BJ (cell line): ENCODE measurements at places on chromosomes 1 and 21.

DNA sequence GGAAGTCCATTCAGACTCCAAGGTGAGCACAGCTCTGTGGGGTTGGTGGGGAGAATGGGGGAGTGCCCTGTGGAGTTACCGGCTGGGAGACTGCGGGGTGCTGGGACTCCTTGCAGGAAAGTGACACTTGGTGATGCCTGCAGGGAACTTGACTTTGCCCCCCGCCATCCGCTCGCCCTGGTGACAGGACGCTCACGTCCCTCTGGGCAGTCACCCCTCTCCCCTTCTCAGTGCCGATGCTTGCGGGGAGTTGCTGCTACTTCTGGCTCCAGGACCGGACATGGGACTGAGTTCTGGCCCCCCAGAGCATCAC, 209.5 kb upstream of the C1orf174 start:
- no peak for DNase-seq

GRCh38 chr1:186626356-186626932, 53.8 kb downstream of the PTGS2 start:
- DNase-seq, result no peak

DNA sequence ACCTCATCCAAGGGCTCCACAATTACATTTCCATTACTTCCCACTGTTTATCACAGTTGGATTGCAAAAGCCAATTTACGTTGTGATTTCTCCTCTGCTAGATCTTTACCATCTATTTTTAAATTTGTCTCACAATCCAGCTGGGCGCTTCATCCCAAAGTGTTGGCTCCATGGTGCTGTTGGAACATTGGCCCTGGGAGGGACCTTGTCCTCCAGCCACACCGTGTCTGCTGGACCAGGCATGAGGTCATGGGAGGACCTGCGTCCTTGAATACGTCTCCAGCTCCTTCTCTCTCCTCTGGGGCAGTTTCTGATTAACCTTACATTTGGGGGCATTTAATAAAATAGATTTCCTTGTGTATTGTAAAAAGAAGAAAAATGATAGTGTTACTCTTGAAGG, 125.4 kb downstream of the KCNJ6 start:
- DNase-seq, result no peak

DNA sequence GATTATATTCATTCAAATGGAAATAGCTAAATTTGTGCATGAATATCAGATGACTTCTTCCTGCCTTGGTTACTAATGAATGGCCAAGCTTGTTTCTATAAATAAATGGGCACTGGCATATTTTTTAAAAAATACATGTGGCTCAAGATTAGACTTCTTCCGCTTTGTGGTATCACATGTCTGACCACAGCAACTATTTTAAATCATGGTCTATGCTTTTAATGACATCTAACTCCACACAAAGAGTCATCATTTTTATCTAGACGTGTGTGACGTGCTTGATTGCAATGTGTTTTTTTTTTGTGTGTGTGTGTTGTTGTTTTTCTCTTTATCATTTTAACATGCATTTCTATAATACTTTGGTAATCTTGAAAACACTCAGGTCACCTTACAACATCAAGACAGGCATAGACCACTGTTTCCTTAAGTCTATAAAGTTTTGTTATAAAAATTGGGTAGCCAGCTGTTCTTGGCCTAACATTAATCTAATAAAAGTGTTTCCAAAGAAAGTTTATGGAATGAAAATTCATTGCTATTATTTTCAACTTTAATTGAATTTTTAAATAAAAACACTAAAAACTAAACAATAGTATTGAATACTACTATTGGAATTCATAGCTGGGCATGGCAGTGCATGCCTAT, 29.5 kb downstream of the RGS1 start:
- no peak for DNase-seq

DNA sequence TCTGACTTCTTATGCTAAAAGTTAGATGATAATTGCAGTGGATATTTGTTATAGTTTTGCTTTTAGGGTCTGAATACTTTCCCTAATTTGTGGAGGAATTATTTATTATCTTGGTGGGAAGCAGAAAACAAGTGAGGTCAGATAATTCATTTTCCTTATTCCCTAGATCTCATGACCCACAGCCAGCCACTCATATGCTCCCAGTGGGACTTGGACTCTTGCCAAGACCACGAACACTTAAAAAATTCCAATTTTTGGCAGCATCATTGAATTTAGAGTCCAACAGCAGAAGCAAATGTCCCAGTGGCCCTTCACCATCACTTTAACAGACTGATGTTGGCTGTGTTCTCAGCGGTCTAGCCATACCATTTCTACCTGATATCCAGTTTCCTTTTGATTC, 204.2 kb downstream of the HMCN1 start:
- no peak for DNase-seq

- DNase-seq, result no peak
Measured at GRCh38 chr1:220335668-220336067, 63.4 kb upstream of the RAB3GAP2 start.

- DNase-seq, result no peak
Measured at GRCh38 chr1:30466026-30466425, 257.4 kb downstream of the MATN1 start.

DNA sequence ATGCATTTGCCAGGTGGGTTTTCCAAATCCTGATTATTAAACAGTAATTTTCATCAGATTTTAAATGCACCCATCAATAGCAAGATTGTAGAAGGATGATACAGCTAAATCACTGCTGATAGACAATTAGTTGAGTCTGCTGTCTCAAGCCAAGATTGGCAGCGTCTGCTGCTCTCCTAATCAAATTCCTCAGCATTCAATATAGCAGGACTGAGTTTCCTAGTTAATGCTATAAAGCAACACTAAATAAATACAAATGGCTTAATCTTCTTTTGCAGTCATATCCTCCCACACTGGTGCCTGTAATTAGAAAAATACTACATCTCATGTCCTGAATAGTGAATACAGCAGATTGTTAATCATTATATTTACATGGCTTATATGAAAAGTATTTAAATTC, 1028.8 kb downstream of the ADGRL2 start:
- DNase-seq, result no peak

DNA sequence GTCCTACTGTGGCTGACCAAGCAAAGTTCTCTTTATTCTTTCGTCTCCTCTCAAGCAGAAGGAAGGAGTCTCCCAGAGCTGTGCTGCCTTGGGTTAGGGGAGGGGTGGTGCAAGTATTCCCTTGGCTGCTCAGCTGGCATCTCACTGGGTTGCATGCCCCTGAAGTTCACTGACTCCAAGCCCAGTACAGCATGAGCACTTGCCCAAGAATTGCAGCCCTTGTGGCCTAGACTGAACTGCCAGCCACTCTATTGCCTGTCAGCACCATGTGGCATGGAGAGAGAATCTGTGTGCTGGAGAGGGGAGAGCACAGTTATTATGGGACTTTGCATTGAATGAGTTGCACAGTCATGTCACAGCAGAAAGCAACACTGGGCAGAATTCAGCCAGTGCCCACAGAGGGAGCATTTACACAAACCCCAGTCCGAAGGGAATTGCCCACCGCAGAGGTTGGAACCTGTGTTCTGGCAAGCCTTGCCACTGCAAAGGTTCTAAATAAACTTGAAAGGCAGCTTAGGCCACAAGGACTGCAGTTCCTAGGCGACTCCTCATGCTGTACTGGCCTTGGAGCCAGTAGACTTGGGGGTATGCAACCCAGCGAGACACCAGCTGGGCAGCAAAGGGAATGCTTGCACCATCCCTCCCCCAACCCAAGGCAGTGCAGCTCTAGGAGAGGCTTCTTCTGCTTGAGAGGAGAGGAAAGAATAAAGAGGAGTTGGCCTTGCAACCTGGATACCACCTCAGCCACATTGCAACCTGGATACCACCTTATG, 28.8 kb downstream of the DR1 start:
- DNase-seq, result no peak

- no peak for DNase-seq
Measured at GRCh38 chr1:67431156-67431765, 1.1 kb upstream of the SERBP1 start.

DNA sequence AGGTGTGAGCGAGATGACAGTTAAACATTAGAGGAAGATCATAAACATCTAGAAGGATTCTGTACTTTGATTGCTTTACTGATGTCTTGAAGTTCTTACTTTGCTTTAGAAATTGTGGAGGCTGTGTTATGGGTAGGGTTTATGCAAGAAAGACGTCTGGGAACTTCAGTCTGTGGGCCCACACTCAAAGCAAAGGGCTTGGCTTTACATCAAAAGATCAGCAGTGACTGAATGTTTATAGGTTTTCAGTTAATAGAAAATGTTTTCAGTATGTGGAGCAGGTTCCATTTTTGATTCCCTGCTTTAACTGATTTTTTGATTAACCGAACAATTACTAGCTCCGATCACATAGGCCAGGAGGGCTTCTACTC, 31.9 kb downstream of the PEX14 start:
- DNase-seq, result no peak

GRCh38 chr1:48341221-48341620, 118.7 kb downstream of the SLC5A9 start:
- DNase-seq, result no peak

- no peak for DNase-seq
Measured at GRCh38 chr21:25421321-25422028, 185.8 kb downstream of the MRPL39 start.

- peak; percentile 78 for DNase-seq
Measured at GRCh38 chr1:21337928-21338572, 47.8 kb upstream of the ECE1 start.

- DNase-seq, result no peak
Measured at GRCh38 chr1:112251766-112252506, 144.1 kb upstream of the CTTNBP2NL start.

DNA sequence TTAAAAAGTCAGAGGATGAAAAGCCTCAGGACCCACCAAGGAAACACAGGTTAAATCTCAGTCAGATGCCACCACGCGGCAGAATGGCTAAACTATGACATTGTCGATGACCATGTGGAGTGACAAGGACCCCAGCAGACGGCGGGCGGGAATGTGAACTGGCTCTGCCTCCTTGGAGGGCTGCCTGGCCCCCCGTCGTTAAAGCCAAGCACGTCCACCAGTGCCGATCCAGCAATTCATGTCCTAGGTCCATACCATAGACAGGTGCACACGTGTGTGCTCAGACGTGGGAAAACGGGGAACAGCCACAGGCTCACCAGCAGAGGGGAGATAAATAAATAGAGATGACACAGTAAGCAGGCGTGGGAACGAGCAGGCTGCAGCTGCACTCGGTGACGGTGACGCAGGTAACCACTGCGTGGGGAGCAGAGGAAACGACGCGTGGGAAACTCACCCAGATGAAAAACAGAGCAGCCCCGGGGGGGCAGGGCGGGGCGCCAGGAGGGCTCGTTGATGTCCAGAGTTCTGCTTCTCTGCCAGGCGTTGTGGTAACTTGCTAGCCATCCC, 28.3 kb upstream of the PCBP3 start:
- no peak for DNase-seq

DNA sequence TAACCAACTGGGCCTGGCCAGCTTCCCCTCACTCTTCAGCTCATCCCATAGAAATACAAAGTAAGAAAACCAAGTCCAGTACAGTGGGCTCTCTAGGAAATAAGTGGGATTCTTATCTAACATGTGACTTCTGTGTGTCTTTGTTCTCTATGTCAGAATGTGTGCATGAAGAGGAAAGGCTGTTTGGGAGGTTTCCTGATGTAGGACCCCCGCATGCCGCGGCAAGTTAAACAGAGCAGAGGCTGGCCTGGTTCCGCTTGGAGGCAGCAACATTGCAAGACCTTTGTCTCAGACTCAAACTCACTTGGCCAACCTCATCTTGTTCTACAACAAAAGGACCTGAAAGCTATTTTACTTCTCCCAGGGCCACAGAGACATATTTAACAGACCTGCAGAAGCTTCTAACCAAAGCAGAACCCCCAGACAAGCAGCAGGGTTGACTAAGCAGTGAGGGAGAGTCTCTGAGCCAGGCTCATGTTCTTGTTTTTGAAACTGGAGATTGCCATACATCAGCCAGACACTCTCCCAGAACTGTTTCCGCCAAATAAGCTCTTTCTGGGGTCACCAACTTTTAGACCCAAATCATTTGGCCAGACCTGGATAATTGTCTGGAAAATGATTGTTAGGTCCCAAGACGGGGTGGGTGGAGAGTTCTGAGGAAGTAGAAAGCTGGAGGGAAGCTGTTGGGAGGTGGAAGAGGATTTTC, 6.2 kb downstream of the MTARC2 start:
- no peak for DNase-seq

- no peak for DNase-seq
Measured at GRCh38 chr1:154901591-154901990, 31.5 kb upstream of the KCNN3 start.

DNA sequence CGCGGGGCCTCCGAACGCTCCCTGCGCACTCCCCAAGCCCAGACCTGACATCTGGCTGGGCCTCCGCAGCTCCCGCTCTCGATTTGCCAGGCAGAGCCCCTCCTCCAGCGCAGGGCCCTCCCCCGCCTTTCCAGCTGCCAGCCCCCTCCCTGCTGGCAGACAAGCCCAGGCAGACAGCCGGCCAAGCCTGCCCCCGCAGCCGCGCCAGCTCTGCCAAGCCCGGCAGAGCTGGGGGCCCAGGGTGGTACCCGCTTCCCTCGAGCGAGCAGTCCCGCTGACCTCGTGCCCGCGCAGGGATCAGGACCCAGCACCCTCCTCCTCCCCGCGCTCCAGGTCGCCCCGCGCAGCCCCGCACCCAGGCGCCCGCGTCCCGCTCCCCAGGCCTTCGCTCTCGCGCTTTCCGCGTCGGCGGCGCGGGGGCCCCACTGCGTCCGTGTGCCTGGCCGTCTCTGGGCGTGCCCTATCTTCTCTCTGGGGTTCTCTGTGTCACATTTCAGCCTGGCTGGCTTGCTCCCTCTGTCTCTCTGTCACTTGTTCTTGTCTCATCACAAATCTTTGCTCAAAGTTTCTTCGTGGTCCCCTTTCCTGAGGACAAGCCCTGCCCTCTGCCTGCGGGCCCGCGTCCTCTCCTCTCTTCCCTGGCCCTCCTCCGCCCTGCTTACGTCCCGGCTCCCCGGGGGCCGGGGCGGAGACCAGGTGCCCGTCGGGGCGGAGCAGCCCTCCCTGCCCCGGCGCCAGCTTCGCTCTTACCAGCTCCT, 580 bp downstream of the INKA2 start:
- DNase-seq, result no peak

DNA sequence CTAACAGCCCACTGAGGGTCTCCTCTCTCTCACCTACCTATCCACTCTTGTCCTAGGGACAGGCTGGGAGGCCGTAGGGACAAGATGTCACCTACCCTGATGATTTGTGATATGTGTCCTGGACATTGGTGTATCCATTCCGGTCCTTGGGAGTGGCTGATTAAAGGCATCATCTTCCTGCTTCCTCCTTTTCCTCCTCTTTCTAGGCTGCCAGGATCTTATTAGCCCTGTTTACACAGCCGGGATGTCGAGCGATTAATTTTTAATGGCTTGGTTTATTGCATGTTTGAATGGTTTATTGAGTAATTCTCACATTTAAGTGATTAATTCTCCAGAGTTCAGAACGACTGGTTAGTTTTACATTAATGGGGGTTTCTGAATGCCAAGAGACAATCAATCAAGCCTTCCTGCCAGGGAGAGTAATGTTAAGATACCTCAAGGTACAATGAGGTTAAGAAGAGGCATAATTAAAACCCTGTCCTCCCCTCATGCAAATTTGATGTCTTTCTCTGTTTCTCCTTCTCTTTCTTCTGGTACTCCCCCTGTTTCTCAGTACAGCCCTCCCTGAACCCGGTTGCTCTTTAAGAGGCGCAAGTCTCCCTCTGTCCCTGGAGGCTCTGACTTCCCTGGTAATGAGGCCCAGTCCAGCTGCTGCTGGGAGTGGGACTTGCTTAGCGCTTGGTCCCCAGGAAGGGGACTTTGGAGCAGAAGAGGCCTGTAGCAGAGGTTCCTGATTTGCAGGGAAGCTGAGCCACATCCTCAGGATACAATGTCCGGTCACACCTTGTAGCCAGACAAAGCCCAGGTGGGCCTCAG, 50.9 kb downstream of the ACTL8 start:
- no peak for DNase-seq

- DNase-seq, result no peak
Measured at GRCh38 chr1:2388004-2388913, 3.1 kb downstream of the MORN1 start.
